ENCODE measurements at places on chromosomes 3 and 15.
A peak's percentile ranks its signal among the peaks of the same experiment; 100 is the strongest.

DNA sequence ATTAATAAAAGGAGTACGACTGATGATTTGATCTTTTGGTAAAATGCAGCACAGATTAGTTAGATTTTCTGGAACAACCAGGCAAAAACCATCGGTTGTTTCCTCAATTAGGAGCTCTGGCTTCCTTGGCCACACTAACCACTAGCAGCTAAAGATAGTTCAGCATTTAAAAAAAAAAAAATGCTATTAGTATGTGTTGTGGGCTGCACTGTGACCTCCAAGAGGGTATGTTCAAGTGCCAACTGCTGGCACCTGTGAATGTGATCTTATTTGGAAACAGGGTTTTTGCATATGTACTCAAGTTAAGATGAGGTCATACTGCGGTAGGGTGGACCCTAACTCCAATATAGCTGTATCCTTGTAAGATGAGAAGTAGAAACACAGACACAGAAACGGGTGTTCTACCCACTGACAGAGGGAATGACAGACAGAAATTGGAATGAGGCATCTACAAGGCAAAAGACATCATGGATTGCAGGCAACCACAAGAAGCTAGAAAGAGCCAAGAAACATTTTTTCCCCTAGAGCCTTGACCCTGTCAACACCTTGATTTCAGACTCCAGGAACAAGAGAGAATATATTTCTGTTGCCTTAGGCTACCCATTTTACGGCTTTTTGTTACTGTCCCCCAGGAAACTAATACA, 534.6 kb upstream of the ROBO2 start:
- H3K27me3 ChIP-seq: no peaks in the 10 kb centered on the region
- H3K27ac ChIP-seq: no peak overlapping the region
- H3K36me3 ChIP-seq: no peaks in the 10 kb centered on the region
- DNase-seq: no peak
- no peaks in the 10 kb centered on the region for H3K4me1 ChIP-seq
- no peak overlapping the region for H3K4me3 ChIP-seq

GRCh38 chr3:3705090-3705775, 94.0 kb upstream of the LRRN1 start:
- DNase-seq: no peak
- peaks cover 5% of the 10 kb centered on the region for H3K4me1 ChIP-seq
- H3K4me3 ChIP-seq: no peak overlapping the region
- H3K27me3 ChIP-seq: no peaks in the 10 kb centered on the region
- no peak overlapping the region for H3K27ac ChIP-seq

- H3K4me3 ChIP-seq: no peak overlapping the region
- no peaks in the 10 kb centered on the region for H3K27me3 ChIP-seq
- no peak for DNase-seq
- no peak overlapping the region for H3K27ac ChIP-seq
- H3K4me1 ChIP-seq: peaks cover 10% of the 10 kb centered on the region
- no peaks in the 10 kb centered on the region for H3K36me3 ChIP-seq
Observed at GRCh38 chr3:17551333-17551732, 191.1 kb downstream of the TBC1D5 start.

GRCh38 chr3:151226088-151226563, 23.1 kb upstream of the GPR171 start:
- H3K36me3 ChIP-seq: no peaks in the 10 kb centered on the region
- H3K4me1 ChIP-seq: peaks cover 10% of the 10 kb centered on the region
- H3K27me3 ChIP-seq: no peaks in the 10 kb centered on the region
- H3K27ac ChIP-seq: no peak overlapping the region

DNA sequence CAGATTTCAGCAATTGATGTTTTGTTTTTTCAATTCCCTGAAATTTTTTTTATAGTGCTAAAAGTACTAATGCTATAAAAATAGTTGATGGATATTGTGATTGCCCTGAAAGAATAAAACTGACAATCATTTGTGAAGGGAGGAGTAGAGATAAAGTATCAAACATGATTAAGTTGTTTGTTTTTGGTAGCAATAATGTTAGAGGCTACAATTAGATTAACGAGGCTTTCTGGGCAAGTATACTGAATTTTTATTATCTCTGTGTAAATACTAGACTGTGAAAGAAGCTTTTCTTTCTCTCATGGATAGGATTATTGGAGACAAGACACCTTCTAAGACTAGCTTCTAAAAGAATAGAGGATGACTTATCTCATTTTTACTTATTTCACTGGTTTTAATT, 15.6 kb downstream of the NR1D2 start:
- no peak overlapping the region for H3K4me3 ChIP-seq
- H3K36me3 ChIP-seq: peaks cover 21% of the 10 kb centered on the region
- no peaks in the 10 kb centered on the region for H3K27me3 ChIP-seq
- H3K4me1 ChIP-seq: peaks cover 74% of the 10 kb centered on the region
- no peak overlapping the region for H3K27ac ChIP-seq

GRCh38 chr15:33742800-33743199, 225.5 kb upstream of the CHRM5 start:
- DNase-seq: no peak
- no peaks in the 10 kb centered on the region for H3K36me3 ChIP-seq
- H3K4me1 ChIP-seq: no peaks in the 10 kb centered on the region

DNA sequence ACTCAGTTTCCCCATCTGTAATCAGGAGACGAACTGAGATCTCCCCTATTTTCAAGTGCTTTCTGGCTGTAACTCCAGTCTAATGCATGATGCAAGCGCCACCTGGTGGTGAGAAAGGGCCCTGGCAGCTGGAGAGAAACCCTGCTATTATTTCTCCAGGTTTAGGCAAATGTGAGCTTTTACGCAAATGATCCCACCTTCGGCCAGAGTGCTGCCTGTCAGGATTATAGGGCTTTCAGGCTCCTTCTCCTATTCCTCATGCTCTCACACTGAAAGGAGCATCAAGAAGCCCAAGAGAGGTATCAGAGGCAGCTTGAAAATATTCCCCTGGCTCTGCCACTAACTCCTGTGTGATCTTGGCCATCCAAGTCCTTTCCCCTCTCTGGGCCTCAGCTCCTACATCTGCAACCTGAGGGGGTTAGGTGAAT, 93.9 kb upstream of the RASGRF1 start:
- DNase-seq: peak; percentile 81
- no peaks in the 10 kb centered on the region for H3K4me1 ChIP-seq
- no peaks in the 10 kb centered on the region for H3K36me3 ChIP-seq
- H3K27me3 ChIP-seq: peaks cover 10% of the 10 kb centered on the region
- H3K27ac ChIP-seq: no peak overlapping the region
- no peak overlapping the region for H3K4me3 ChIP-seq

DNA sequence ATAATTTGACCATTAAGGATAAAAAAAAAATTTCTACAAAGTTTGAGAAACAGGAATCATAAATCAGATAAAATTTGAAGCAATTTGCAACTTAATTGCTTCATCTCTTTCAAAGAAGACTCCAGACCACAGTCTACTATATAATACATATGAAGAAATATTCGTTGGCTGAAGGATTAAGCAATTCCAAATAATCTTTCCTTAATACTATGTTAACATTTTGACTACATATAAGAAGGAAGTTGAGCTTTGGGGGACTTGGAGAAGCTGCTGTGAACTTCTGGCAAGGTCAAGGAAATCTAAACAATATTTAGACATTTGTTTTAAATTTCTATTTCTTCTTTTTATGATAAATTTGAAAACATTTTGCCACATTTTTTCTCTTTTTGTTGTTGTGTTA, 13.5 kb upstream of the GABRR3 start:
- no peak for DNase-seq
- no peaks in the 10 kb centered on the region for H3K4me1 ChIP-seq
- no peaks in the 10 kb centered on the region for H3K27me3 ChIP-seq
- H3K36me3 ChIP-seq: no peaks in the 10 kb centered on the region

DNA sequence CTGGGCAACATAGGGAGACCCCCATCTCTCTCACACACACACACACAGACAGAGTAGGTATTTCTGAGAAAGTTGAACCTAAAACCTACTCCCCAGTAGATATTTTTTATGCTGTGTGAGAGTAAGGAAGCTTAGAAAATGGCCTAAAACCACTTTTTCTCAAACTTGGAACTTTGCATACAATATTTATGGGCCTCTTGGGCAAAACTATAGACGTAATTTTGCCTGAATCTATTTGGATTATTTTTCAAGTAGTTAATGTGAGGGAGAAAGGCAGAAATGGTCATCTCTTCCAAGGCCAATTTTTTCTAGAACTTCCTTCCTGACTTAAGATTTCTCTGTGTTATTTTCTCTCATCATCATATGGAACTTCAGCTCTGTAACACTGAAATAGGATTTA, 81.7 kb downstream of the ZNF609 start:
- no peaks in the 10 kb centered on the region for H3K4me1 ChIP-seq
- DNase-seq: no peak
- H3K27me3 ChIP-seq: no peaks in the 10 kb centered on the region
- H3K27ac ChIP-seq: no peak overlapping the region

DNA sequence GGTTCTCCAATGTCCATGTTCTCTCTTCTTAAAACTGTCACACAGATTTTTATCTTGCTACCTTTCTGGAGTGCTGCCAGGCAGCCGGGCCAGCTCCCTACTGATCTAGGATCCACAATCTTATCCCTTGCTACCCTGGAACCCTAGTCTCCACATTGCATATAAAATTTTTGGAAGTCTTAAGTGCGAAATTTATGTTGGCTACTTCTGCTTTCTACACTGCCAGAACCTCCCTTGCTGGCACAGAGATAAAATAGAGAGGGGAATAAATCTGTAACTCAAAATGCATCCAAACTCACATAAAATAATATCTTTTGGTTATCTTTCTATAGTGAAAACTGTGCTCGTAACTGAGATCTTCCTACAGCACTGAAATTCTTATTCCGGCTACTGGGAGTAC, 182.6 kb downstream of the ZPLD1 start:
- no peak for DNase-seq
- H3K4me1 ChIP-seq: no peaks in the 10 kb centered on the region
- H3K36me3 ChIP-seq: no peaks in the 10 kb centered on the region
- no peak overlapping the region for H3K4me3 ChIP-seq

DNA sequence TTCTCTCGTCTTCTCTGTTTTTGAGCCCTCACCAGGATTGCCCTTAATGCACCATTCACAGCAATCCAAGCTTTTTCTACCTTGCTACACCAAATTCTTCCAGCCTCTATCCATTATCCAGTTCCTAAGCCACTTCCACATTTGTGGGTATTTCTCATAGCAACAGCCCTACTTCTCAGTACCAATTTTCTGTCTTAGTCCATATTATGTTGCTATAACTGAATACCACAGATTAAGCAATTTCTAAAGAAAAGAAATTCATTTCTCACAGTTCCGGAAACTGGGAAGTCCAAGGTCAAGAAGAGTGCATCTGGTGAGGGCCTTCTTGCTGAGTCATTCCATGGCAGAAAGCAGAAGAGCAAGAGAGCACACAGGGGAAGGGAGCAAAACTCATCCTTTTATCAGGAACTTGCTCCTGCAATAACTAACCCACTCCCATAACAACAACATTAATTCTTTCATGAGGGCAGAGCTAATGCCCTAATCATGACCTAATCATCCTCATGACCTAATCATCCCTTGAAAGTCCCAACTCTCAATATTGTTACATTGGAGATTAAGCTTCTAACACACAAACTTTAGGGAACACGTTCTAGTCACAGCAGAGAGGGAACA, 9.7 kb upstream of the EIF1B start:
- no peaks in the 10 kb centered on the region for H3K27me3 ChIP-seq
- H3K27ac ChIP-seq: no peak overlapping the region
- H3K36me3 ChIP-seq: no peaks in the 10 kb centered on the region
- H3K4me1 ChIP-seq: peaks cover 18% of the 10 kb centered on the region
- DNase-seq: no peak

- no peak overlapping the region for H3K27ac ChIP-seq
- no peaks in the 10 kb centered on the region for H3K36me3 ChIP-seq
- no peaks in the 10 kb centered on the region for H3K4me1 ChIP-seq
- no peak for DNase-seq
Observed at GRCh38 chr3:122635789-122636188, 44.9 kb upstream of the PARP14 start.

- no peaks in the 10 kb centered on the region for H3K27me3 ChIP-seq
- H3K36me3 ChIP-seq: no peaks in the 10 kb centered on the region
- peak overlapping the region; percentile 99 for H3K27ac ChIP-seq
- peak overlapping the region; percentile 80 for H3K4me3 ChIP-seq
- H3K4me1 ChIP-seq: peaks cover 49% of the 10 kb centered on the region
Observed at GRCh38 chr3:152269831-152270734, 1.4 kb downstream of the MBNL1 start.

DNA sequence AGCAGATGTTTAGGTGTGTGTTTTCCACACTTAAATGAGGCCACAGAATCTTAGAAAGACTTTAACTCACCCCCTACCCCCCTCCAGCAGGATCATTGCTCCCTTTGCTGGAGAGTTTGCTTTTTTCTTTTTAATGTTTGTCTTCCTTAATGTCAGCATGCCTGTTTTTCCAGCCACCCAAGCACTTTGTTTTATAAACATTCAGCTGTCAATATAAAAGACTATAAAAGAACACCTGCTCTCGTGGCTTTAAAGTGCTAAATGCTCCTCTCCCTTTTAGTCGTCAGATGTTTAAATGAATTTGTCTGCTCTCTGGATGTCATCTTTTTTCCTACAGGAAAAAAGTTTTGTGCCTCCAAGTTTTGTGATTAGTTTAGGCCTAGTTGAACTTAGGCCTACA, 61.7 kb downstream of the SIDT1 start:
- H3K36me3 ChIP-seq: no peaks in the 10 kb centered on the region
- H3K27ac ChIP-seq: no peak overlapping the region
- no peak overlapping the region for H3K4me3 ChIP-seq

- no peaks in the 10 kb centered on the region for H3K4me1 ChIP-seq
- no peak overlapping the region for H3K4me3 ChIP-seq
- no peak for DNase-seq
- H3K27ac ChIP-seq: no peak overlapping the region
- no peaks in the 10 kb centered on the region for H3K27me3 ChIP-seq
Observed at GRCh38 chr3:107994181-107994580, 96.7 kb downstream of the CD47 start.

GRCh38 chr3:168645180-168645579, 549.5 kb upstream of the GOLIM4 start:
- H3K27ac ChIP-seq: no peak overlapping the region
- H3K27me3 ChIP-seq: no peaks in the 10 kb centered on the region
- H3K4me1 ChIP-seq: no peaks in the 10 kb centered on the region
- no peak for DNase-seq

DNA sequence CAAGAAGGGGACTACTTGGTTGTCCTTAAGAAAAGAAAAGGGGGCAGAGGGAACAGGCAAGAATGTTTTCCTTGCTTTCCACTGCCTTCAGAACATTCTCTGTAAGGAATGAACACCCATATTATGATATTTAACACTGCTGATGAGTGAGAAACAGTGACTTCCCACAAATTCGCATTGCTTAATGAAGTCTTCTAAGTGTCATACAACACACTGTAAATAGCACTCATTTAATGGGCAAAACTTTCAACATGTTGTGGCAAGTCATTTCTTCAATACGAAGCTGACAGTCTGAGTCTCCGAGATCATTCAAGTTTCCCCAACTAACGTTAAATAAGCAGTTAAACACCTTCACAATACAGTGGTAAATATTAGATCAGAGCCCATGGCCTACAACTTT, 464.4 kb downstream of the SHQ1 start:
- H3K4me3 ChIP-seq: no peak overlapping the region
- no peak for DNase-seq
- H3K4me1 ChIP-seq: peaks cover 15% of the 10 kb centered on the region
- peaks cover 2% of the 10 kb centered on the region for H3K36me3 ChIP-seq
- H3K27ac ChIP-seq: no peak overlapping the region

GRCh38 chr15:46059921-46060594, 425.2 kb downstream of the SQOR start:
- no peaks in the 10 kb centered on the region for H3K4me1 ChIP-seq
- H3K27ac ChIP-seq: no peak overlapping the region
- H3K36me3 ChIP-seq: no peaks in the 10 kb centered on the region
- H3K27me3 ChIP-seq: no peaks in the 10 kb centered on the region
